ENCODE measurements at places on chromosomes 11 and 22.
A peak's percentile ranks its signal among the peaks of the same experiment; 100 is the strongest.

- no peak for DNase-seq
Measured at GRCh38 chr11:120694726-120695125, 183.2 kb downstream of the GRIK4 start.

DNA sequence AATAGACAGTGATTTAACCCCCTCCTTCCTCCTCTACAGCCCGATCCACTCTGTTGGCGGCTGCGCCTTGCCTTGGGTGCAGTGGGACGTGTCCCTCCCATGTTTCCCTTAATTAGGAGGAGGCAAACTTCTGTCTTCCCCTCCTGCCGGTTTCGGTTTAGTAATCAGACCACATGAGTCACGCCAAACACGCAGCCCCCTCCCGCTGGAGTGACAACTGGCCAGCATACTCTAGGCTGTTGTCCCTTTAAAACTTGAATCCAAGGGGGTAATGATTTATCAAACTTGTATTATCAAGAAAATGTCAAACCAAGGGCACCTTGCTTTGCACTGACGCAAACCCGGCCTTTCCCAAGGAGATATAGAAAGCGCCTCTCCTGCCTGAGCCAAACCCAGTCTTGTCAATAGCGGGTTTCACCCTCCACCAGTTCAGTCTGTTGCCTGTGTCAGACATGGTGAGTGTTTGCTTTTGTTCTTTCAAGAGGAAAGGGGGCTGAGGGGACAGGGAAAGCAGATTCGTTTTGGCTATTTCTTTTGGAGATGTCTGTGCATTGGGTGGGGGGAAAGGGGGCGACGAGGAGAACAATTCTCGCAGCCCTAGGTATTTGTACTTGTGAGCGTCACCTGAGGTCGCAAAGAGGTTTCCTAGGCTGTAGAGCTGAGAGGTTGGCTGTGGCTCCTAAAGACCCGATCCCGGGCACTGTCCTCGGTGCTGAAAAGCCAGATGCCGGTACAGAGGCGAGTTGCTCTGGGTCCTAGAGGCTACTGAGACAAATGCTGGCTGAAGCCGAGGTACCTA is at the start of gene SLC6A5:
TSS of gene SLC6A5 (plus strand) at position 388 of the 799 bp plus-strand sequence. CDS start at position 453, 65 bp downstream.
- no peak for DNase-seq

DNA sequence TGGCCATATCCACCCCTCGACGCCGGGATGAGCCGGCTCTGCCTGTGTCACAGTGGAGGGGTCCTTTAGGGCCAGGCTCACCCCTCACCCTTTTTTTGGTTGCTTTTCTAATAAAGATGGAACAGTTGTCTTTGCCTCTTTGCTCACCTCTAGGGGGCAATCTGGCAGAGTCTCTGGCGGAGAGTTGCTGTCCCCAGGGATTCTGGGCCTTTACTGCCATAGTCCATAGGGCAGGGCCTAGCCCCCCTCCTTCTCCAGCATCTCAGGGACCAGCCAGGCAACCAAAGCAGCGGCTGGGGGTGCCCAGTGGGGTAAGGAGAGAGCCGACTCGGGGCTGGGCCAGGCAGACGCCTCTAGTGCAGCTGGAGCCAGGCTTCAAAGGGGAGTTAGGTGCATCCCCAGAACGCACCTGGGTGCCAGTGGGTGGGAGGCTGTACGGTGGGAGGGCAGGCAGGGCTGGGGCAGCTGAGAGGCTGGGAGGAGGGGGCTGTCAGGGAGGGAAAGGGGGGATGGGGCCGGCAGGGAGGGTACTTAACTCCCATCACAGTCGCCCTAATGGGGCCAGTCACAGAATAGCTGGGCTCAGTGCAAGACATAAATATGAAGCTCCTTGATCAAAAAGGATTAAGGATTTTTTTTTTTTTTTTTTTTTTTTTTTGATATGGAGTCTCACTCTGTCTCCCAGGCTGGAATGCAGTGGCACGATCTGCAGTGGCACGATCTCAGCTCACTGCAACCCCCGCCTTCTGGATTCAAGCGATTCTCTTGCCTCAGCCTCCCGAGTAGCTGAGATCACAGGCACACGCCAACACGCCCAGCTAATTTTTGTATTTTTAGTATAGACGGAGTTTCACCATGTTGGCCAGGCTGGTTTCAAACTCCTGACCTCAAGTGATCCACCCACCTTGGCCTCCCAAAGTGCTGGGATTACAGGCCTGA is 2.5 kb upstream of the SUSD2 start:
- no peak for DNase-seq

DNA sequence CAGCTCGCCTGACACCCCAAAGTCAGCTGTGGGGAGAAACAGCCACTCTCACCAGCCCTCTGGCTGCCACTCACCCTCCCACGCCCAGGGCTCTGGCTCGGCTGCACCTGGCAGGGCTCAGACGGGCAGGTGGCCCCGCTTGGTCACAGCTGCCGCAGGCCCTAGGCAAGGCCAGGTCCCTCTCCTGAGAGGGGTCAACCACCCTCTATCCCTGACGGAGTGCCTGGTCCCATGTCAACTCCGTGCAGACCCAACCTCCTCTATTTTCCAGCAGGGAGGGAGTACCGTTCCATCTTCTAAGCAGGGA is 1.9 kb downstream of the MAP4K2 start:
- DNase-seq: no peak

GRCh38 chr11:62709247-62710000 is 1.9 kb downstream of the GNG3 start:
- DNase-seq: peak; percentile 99

DNA sequence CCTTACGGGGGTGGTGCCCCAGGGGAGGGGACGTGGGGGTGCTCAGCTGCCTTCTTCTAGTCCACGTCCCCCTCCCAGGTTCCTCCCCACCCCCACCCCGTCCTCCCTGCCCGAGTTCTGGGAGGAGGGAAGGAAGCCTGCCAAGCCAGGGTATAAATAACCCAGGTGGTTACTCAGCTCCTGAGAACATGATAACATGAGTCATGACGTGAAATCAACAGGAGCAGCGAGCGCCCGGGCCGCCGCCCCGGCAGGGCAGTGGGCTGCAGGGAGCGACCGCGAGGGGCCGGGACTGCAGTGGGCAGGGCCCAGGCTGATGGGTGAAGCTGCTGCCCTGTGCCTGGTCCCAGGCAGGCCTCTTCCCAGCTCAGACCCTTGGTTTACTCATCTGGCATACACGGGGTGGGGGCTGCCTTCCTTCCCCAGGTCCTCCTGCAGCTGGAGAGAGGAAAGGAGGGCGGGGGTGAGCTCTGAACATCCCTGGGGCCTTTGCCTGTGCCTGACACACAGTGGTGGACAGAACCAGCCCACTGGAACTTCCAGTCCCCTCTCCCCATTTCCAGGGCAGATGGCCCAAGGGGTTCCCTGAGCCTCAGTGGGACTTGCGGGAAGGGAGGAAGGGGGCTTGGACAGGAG is 8.8 kb upstream of the PDGFB start:
- DNase-seq: no peak

GRCh38 chr22:25566186-25566897 is 1.9 kb downstream of the GRK3 start:
- no peak for DNase-seq

DNA sequence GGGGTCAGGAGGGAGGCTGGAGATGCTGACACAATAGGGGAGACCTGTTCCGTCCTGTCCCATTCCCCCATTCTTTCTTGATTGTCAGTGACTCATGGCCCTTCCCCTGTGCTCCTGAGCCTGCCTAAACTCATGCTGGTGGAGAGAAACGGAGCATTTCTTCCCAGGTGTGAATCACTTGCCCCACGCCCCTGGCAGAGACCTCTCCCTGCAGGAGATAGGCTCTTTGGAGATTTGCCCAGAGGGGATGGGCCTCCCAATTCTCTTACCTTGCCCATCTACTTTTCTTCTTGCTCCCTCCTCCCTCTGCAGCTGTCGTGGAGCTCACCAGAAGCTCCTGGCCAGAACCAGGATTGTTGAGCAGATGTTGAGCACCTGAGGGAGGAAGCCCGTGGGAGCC is 121.9 kb upstream of the OR9Q1 start:
- no peak for DNase-seq

DNA sequence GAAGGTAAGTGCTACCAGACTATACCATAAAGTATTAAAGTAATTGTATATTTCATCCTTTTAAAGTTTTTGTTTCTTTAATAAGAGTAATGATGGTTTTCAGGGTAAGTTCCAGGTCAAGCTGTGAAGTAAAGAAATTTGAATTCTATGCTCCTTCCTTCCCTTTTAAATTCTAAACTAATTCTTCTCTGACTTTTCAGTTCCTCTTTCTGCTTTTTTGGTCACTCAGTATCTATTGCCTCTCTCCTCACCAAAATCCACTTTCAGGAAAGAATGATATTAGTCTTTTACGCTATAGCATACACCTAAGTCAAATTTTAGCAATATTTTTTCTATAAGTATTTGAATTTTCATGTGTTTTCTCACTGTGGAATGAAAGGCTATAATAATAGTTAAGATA is 8.2 kb downstream of the MMP8 start:
- no peak for DNase-seq

- no peak for DNase-seq
Measured at GRCh38 chr11:121358760-121359159, 66.2 kb downstream of the SC5D start.

- no peak for DNase-seq
Measured at GRCh38 chr11:2122907-2123627, 16.1 kb downstream of the IGF2 start.

- DNase-seq: no peak
Measured at GRCh38 chr11:74689666-74690065, 41.6 kb downstream of the CHRDL2 start.

GRCh38 chr11:5004424-5005274 is 10.0 kb downstream of the OR51L1 start:
- DNase-seq: peak; percentile 22

DNA sequence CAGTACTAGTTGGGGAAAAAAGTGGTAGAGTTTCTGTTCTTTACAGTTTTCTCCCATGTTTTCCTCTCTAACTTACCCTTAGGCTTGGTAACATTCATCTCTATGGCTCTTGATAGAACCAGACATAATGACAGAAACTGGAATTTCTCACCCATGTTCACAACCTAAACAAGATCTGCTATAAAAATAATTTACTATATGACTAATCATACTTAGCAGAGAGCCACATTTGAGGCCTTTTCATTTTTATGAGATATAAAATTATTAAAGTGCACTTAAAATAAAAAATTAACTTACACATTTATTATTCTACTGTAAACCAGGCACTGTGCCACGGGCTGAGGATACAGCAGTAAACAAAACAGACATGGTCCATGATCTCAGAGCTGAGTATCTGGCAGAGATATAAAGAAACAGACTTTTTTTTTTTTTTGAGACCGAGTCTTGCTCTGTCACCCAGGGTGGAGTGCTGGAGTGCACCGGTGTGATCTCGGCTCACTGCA is 98.1 kb downstream of the GAB2 start:
- DNase-seq: no peak

DNA sequence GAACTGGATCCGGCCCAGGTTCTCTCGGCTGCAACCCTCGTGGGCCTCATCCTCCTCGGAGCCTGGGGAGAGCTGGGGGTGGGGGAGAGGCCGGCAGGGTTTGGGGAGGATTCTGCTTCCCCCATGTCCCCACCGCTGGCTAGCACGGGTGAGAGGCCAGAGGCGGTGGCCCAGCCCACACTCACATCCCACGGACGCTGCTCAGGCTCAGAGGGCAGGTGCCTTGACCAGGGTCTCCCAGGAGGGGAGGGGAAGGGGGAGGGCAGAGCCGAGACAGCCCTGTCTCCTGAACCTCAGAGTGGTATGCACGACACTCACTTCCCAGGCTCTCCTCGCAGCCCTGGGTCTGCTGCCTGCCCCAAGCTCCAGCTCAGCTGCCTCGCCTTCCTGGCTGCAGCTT is 19.6 kb downstream of the LRRC10B start:
- DNase-seq: no peak

Data from putamen (tissue), 1 donor.